Activated naive CD8-positive, alpha-beta T cell treated with anti-CD3 and anti-CD28 coated beads, Interleukin-2, amount 50 U/mL, for 16 hours (primary cell): ENCODE measurements at places on chromosomes 3 and 15.

- no peak for DNase-seq
Measured at GRCh38 chr15:95624616-95625361, 705.7 kb upstream of the NR2F2 start.

- no peak for DNase-seq
Measured at GRCh38 chr3:152290374-152290773, 21.6 kb downstream of the MBNL1 start.

DNA sequence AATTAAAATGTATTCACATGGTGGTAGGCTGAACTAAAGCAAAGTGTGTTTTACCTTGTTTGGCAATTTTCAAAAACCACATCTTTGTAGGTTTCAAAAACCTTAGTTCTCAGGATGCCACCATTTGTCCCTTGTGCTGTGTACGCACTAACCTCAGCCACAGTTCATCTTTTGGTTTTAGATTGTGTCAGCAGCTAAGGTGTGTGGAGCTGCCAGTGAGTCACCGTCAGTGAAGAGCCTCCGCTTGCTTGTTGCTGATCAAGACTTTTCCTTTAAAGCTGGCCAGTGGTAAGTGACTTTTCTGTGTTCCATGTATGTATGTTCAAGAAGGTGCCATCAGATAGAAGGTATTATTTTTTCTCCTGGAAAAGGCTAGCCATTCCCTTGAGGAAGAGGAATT lies 21.1 kb downstream of the OXNAD1 start:
- DNase-seq, result no peak

DNA sequence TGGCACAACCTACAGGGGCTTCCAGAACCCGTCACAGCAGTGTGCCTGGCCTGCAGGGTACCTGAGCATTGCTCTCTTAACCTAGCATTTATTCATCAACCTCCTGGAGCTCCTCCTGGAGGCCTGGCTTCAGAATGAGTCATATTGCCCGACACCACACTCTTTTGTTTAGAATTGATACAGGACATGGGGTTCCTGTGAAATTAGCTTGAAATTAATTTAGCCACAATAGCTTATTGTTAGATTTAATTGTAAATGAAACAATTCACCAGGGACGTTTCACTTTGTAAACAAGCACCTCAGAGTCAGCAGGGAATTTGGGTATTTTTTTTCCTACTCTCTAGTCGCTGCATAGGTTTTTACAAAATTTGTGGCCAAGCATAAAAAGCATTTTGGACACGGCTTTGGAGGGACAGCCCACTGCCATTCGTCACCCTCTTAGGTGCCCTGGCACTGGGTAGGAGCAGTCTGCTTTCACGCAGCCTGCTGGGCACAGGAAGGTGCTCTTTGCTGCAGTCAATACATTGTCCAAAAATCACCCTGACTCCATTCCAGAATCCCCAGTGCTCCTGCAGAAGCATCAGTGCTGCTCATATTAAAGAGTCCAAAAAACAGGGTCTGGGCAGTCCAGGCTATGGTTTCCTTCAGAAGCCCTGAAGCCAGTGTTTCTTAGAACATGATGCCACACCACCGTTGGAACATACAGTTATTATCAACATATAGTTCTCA lies 60.8 kb upstream of the MEF2A start:
- DNase-seq, result no peak
